ENCODE measurements at places on chromosomes 6 and 20. TPM values are rescaled to one million over a fixed set of nuclear protein-coding genes. Genes with fewer than 3 reads are reported as not detected.

Gene SF3B5
- total RNA-seq: 65.6 TPM

Gene ANKRD6
- 8.1 TPM for total RNA-seq

Gene GPLD1
- not detected for total RNA-seq

Gene EBF4
- 0.73 TPM for total RNA-seq

Gene CST3
- 113 TPM for total RNA-seq

Gene MRPS26
- 20.4 TPM for total RNA-seq

Gene PPP1R11
- 36.7 TPM for total RNA-seq

Gene RAB44
- total RNA-seq: under 0.01 TPM

All from hair follicle dermal papilla cell (primary cell).